Bronchial epithelial cell (primary cell): ENCODE measurements at places on chromosomes 4 and X.
A peak's percentile ranks its signal among the peaks of the same experiment; 100 is the strongest.

DNA sequence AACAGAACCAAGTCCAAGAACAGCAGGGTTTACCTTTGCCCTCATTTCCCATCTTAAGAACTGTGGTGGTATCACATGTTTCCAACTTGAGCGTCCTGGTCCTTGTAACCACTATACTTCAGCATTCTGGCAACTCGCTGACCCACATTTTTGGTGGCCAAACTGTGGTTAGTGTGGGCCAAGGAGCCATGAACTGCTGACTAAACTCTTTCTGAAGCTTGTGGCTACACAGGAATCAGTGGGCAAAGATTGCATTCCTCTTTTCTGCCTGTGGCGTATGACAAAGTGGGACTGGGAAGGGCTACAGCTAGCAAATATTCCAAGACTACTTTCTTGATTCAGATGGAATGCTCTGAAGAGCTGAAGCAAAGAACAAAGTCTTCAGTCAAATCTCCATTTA is 106.3 kb upstream of the MID1 start:
- no peak for DNase-seq

GRCh38 chr4:86472377-86473019 is 112.6 kb upstream of the MAPK10 start:
- no peak for DNase-seq

- peak; percentile 48 for DNase-seq
These were observed 117.8 kb upstream of the SPRY1 start for GRCh38 chr4:123278755-123279154.

DNA sequence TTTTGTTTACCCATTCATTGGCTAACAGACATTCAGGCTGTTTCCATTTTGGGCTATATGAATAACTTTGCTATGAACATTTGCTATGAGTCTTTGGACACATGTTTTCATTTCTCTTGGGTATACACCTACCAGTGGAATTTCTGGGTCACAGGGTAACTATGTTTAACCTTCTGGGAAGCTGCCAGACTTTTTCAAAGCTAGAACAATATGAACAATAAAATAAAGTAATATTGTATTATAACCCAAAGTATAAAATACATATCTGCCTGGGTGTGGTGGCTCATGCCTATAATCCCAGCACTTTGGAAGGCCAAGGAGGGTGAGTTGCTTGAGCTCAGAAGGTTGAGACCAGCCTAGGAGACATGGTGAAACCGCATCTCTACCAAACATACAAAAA is 90.6 kb downstream of the DLG3 start:
- DNase-seq = no peak

- DNase-seq = no peak
These were observed 112.8 kb downstream of the MSL3 start for GRCh38 chrX:11870789-11871188.

GRCh38 chr4:186201535-186202230 is 10.3 kb downstream of the CYP4V2 start:
- DNase-seq = peak; percentile 33

DNA sequence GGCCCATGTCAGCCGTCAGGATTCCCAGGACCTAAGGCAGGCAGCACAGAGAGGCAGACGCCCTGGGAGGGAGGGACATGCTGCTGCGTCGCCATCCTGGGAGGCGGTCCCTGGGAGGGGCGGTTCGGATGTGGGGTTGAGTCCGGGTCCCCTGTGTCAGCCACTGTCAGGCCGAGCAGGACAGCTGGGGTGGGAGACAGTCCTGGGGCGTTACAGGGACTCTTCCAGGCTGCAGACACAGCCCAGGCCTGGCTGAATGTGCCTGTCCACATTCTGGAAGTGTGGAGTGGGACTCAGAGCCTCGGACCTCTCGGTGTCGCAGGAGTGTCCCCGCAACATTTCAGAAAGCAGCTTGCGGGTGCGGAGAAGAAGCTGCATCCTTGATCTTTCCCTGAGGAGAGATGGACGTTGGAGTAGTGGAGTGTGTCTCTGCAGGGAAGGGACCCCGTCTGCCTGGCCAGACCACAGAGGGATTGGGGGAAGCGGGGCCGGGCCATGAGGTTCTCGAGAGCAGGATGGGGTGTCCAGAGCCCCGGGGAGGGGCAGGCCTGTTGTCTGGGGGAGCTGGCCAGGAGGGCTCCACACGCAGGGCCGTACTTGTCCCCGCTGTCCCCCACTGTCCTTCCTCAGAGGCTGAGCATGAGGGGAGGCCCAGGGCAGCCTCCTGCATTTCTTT is 6.1 kb downstream of the AKAP17A start:
- no peak for DNase-seq

DNA sequence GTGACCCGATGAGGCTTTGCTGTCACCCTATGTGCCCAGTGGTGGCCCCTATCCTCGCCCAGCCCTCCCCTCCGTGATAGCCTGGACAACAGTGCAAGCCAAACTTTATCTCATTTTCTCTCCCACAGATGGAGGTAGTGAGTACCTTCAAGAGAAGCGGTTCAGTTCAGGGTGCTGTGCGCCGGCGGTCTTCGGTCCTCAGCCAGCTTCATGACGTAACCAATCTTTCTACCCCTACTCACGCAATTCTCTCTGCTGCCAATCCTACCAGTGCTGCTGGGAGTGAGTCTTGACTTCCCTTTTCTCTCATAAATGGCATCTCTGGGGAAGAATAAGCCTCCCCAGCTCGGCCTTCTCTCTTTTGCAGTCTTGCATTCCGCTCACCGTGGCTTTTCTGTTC is 29.5 kb downstream of the CCNQ start:
- no peak for DNase-seq

GRCh38 chr4:74202062-74202586 is 44.2 kb downstream of the MTHFD2L start:
- DNase-seq = no peak
